GM04503 (cell line): ENCODE measurements at places on chromosomes 11 and 22.

DNA sequence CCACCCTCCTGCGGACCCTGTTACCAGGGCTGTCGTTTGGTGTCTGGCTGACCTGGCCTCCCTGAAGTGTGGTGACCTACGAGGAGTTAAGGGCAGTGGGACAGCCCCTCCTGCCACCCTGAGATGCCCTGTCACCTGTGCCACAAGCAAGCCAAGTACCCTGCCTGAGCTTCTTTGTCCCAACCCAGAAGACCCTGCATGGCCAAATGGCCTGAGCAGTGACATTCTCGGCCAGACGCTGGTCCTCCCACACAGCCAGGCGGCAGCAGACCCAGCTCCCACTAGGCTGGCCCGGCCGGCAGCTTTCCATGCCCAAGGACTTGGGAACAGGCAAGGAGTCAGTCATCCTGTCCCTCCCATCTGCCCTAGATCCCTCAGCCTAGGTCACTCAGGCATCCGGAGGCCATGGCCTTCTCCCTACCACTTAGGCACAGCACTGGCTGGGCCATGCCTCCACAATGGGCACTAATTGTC, 7.6 kb downstream of the ARVCF start:
- DNase-seq, result no peak

DNA sequence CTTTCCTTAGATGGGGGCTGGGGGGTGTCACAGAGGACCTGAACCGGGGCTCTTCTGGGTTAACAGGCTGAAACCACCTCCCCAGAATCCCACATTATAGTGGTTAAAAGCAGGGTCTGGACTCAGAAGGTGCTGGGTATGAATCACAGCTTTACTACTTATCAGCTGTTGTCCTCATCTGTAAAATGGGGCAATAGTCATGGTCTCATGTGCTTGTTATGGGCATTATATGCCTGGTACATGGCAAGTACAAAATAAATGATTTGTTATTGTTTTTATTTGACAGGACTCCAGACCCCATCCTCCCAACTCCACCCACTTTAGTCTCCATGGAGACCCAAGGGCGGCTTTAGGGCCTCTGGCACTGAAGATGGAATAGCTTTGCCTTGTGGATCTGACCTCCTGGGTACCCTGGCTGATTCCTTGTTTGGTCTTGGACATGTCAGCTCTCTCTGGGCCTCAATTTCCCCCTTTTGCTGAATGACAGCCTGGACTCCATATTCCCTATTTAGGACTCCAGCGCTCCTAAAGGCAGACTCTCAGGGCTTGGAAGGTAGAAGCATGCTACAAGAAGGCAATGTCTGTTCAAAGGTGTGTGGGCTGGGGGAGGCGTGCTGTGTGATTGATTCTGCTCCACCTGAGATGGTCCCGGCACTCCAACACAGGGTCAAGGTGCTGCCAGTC, 812 bp upstream of the SMTN start:
- no peak for DNase-seq

- DNase-seq, result no peak
These were observed 1260.4 kb upstream of the RAG2 start for GRCh38 chr11:37858398-37858797.

DNA sequence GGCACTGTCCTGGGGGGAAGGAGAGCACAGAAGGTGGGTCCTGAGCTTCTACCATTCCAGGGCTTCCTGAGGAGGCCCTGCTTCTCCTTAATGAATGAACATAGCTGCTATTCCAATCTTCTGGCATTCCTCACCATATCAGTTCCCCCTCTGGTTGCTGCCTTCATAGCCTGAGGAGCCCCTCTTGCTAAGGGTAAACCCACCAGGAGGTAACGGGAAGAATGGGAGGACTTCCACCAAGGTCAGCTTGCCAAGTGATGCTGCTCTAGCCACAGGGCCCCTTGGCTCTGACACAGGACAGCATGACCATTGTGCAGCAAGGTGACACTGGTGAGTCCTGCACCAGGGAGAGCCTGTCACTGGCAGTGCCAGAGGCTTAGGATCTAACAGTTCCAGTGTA, 1022.5 kb downstream of the TBC1D22A start:
- DNase-seq, result no peak

GRCh38 chr11:134559602-134559962, 147.5 kb upstream of the B3GAT1 start:
- no peak for DNase-seq

DNA sequence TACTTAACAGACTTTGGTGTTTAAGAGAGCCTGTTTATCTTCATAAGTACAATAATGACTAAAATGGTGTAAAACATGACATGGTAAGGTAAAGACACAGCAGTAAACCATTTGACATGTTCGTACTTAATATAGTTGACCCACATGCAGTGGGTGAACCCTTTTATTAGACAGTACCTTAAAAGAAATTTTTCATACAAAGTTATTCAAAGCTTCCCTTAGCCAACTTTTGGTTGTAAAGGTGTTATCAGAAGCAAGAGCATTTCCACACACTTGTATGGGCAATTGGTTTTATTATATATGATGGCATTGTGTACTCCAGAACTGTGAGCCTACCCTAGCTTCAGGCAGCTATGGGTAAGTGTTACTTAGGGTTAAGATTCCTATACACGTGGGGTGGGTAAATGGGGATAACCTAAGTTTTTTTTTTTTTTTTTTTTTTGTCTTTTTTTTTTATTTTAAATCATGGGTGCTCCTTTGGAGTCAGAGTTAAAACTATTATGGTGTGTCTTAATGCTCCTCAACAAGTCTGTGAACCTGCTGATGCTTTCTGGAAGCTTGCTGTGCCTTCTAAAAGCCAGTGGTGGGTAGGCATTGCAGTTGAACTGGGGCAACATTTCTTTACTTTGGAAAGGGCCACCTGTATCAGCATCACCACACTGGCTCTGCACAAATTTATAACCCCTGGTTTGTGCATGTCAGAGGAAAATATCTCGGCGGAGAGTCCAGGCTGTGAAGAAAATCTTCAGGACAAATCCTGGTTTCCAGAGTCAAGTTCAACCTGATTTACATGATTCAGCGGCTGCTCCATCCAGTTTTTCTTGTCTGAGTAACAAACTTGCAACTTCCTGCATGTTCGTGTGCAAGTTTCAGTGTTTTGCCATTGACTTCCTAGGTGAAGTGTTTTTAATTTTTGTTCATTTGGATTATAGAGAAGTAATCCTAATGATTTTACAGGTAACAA, 3.3 kb downstream of the PCF11 start:
- no peak for DNase-seq

DNA sequence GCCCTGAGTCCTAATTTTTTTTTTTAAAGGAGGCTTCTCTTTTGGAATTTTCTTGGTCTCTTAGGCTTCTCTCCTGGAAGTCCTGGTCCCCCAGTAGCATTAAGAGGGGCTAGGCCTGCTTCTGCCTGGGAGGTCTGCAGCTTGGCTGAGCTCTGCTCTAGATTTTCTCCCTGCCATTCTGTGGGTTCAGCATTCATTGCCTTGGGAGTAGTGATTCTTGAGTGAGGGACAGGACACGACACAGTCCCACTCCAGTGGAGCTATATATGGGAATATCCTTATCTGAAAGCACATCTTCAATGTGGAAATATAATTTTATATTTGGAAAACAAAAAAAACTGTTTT, 3.7 kb downstream of the IGSF22 start:
- no peak for DNase-seq

GRCh38 chr11:3077189-3077836, 20.1 kb upstream of the CARS1 start:
- no peak for DNase-seq

DNA sequence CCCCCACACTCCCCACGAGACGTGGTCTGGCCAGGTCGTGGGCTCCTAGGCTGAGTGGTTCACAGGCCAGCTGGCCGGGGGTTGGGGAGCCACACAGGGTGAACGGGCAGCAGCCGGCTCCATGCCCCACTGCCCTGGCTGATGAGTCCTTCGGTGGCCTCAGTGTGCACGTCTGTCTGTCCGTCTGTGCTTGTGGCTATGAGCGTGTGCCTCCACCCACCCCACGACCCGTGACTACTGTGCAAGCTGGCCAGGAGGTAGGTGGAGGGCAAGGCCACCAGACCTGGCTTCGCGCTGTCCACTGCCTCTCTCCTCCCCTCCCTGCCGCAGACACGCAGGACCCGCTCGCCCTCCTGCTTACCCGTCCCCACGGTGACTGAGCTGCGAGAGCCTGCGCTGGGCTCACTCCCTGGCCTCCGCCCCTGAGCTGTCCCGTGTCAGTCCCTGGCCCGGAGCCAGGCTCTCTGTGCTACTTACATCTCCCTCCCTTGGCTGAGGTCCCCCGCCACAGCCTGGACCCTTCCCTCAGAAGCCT, 14.1 kb downstream of the CSDC2 start:
- DNase-seq, result no peak

DNA sequence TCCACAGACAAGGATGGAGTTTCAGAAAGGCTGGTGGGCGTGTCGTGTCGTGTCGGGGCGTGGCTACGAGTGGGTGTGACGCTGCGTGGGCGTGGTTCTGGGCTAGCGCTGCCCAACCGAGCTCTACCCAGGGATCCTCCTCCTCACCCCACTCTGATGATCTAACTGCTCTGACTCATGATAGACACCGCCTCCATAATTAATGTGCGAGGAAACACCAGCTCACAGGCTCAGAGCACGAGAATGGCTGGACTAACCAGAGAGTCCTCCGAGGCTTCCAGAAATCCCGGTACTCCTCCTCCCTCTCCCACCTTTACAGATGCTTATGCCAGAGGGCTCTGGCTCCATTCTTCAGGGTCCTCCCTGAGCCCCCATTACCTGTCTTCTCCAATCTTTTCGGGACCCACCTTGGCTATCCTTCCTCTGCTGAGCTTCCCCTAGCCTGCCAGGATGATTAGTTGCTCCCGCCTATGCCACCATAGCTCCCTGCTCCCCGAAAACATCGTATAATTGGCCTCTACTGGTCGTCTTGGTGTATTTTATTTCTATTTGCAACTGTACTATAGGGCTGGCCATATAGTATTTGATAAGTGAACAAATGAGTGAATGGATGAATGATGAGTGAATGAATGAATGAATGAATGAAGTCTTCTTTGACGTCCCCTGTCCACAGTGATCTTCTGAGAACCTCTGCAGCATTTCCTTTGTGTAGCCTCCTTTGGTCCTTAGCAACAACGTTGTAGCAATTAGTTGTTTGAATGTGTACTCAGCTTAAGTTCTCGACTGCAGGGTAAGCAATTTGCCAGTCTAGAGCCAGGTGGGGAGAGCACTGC, 21.7 kb downstream of the TMPRSS13 start:
- DNase-seq, result peak; percentile 37

- DNase-seq, result no peak
These were observed 10.9 kb downstream of the CHADL start for GRCh38 chr22:41229730-41230400.

GRCh38 chr11:130705670-130706421, 210.4 kb downstream of the SNX19 start:
- no peak for DNase-seq

DNA sequence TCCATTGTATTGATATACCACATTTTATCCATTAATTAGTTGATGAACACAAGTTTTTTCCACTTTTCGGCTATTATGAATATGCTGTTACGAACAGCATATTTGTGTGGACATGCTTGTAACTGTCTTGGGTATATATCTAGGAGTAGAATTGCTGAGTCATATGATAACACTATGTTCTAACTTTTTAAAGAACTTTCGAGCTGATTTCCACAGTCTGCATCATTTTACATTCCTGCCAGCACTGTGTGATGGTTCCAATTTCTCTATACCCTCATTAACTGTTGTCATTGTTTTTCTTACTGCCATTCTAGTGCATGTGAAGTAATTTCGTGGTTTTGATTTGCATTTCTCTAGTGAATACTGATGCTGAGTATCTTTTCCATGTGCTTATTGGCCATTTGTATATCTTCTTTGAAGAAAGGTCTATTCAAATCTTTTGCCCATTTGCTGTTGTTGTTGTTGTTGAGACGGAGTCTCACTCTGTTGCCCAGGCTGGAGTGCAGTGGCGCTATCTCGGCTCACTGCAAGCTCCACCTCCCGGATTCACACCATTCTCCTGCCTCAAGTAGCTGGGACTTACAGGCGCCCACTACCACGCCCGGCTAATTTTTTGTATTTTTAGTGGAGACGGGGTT, 7.4 kb upstream of the RCE1 start:
- DNase-seq, result peak; percentile 49

DNA sequence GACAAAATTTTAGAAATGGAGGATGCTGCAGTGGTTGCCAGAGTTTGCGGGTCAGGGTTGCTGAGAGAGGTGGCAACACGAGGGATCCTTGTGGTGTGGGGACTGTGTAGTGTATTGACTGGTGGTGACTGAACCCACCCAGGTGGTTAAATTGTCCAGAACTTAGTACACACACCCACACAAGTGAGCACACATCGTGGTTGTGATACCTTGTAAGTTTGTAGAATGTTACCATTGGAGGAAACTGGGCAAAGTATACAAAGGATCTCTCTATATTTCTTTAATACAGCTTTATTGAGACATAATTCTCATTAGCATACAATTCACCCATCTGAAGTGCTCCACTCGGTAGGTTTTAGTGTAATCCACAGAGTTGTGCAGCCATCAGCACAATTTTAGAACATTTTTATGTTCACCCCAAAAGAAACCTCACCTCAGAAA, 56.1 kb downstream of the MED15 start:
- DNase-seq, result no peak

DNA sequence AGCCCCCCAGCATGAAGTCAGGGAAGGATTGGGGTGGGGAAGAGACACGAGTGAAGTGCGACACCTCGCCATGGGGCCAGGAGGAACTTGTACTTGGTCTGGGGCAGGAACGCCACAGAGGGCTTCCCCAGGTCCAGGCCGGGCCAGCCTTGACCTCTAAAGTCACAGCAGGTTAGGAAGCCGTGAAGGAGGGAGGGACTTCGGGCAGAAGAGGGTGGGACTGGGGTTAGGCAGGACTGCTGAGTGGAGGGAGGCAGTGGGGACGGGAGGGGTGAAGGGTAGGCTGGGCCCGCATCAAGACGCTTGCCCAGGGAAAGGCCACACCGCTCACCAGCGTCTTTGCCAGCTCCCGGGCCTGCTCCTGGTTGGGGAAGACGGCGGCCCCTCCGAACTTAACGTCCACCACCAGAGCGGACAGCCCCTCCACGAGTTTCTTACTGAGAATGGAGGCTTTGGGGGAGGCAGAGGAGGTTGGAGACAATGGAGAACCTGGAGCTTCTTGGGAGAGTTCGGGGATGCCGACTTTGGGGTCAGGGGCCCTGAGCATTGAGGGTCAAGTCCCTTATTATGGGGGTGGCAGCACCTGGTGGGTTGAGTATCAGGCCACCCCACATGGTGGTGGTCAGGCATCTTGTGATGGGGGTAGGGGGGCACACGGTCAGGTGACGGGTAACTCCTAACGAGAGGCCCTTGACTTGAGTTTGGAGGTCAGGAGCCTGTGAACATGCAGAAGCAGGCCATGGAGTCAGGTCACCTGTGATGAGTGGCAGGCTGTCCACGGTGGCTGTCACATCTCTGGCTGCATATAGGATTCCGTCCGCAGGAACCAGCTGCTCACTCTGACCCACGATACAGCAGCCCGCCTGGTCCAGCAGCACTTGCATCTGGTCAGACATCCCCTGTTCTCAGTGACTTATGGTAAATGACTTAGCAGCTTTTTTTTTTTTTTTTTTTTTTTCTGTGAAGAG, 1.7 kb upstream of the SCO2 start:
- DNase-seq, result no peak
